Stimulated activated CD4-positive, alpha-beta T cell treated with anti-CD3 and anti-CD28 coated beads, Interleukin-2, amount 100 ng/mL, for 48 hours (primary cell): ENCODE measurements at places on chromosomes 1 and 21.

- no peak for DNase-seq
These were observed 7.1 kb upstream of the ACTA1 start for GRCh38 chr1:229440851-229441537.

GRCh38 chr1:236578661-236579060, 25.7 kb downstream of the HEATR1 start:
- DNase-seq: no peak

GRCh38 chr1:76209648-76210047, 135.1 kb downstream of the ST6GALNAC3 start:
- no peak for DNase-seq

- no peak for DNase-seq
These were observed 56.9 kb downstream of the KRTAP19-8 start for GRCh38 chr21:30981403-30981802.
